HFFc6 (cell line): ENCODE measurements at places on chromosomes 3 and 15. TPM values are rescaled to one million over a fixed set of nuclear protein-coding genes. Genes with fewer than 3 reads are reported as not detected.

- no peak for DNase-seq
Measured at GRCh38 chr3:62365391-62366125, 7.8 kb downstream of the FEZF2 start.

GRCh38 chr3:167739190-167739810, 3.8 kb downstream of the SERPINI1 start:
- DNase-seq, result no peak

DNA sequence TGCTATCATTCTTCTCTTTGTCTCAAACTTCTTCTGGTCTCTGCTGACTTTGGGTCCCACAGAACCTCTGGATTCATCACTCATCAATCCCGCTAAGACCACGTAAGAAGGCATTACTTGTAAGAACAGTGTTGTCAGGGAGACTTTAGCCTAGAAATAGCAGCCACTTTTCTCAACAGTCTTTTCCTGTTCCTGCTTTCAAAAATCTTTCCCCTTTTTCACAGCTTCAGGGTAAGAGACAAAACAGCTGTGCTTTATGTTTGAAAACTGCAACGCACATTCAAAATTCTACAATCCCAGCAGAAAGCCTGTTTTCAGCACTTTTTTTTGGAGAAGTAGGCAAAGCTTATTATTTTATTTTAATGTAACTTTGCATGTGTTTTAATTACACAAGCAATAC, 42.0 kb upstream of the FAM98B start:
- DNase-seq, result no peak

Gene CHRNA7
- total RNA-seq, result not detected in 3 replicates

Gene PRSS50
- total RNA-seq, result not detected in 3 replicates

Gene CDCP1
- total RNA-seq, result 0.37 to 1.7 TPM (median 1.4 TPM) in 3 replicates
